Neural crest cell (in vitro differentiated cells): ENCODE measurements at places on chromosomes 7 and 10.

GRCh38 chr7:46835556-46835955 lies 746.4 kb downstream of the TNS3 start:
- no peak for DNase-seq

- no peak for DNase-seq
These were observed 63.9 kb upstream of the PRKCQ start for GRCh38 chr10:6643962-6644361.

- DNase-seq = no peak
These were observed 766 bp upstream of the EIF3B start for GRCh38 chr7:2353936-2354185.

DNA sequence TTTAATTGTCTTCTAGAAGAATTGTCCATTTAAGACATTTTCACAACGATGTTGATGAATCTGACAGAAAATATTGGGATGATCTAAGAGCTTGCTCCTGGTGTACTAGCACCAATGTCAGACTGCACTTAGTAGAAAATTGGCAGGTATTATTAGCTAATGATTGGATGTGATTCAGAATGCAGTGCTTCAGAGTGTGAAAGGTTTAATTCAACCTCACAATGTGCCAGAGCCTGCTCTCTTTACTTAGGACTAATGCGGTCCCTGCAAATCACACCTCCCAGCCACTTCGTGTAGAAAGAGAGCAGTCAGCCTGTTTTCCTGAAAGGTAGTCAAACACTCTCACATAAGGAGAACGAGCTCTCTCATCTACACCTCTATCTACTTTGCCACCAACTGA lies 197.5 kb downstream of the ZNF438 start:
- DNase-seq = no peak

DNA sequence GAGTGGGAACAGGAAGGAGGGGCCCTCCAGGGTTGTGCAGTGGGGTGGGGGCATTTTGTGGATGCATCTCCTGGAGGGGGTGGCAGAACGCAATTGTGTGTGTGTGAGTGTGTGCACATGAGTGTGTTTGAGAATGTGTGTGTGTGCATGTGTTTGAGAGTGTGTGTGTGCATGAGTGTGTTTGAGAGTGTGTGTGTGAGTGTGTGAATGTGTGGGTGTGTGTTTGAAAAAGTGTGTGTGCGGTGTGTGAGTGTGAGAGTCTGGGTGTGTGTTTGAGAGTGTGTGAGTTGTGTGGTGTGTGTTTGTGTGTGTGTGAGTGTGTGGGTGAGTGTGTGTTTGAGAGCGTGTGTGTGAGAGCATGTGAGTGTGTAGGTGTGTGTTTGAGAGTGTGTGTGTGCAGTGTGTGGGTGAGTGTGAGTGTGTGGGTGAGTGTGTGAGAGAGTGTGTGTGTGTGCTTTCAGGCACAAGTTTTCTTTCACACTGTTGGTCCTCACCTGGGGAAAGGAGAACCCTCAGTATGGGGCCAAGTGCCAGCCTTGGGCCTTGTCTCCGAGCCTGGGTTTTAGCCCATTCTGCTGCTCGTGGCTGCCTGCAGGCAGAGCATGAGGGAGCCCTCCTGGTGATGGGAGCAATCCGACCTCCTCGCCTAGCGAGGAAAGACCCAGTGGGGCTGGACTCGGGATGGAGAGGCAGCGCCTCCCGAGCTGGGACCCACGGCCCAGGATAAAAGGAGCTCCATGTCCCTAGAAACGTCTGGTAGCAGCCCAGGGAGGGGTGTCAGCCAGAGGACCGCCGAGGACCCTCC lies 35.6 kb downstream of the CDH23 start:
- no peak for DNase-seq

DNA sequence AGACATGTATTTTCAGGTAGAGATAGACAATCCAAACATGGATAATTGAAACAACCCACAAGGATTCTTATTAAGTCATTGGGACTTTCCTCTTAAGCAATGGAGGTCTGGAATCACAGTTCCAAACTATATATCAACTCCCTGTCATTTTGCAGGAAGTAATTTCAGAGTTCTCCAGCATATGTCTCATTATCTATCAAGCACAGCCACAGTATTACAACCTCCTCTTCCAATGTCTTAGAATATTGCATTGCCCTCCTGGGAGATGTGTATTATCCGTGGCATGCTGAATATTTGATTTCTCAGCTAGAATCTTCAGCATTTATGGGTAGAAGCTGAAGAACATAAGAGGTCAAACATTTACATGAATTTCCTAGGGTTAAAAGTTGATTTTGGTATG lies 1255.8 kb downstream of the SORCS1 start:
- DNase-seq = no peak
